Liver (tissue), 10 donors: ENCODE measurements at places on chromosomes 1 and 21.

- DNase-seq, result no peak
These were observed 35.5 kb upstream of the IL20 start for GRCh38 chr1:206829875-206830274.

DNA sequence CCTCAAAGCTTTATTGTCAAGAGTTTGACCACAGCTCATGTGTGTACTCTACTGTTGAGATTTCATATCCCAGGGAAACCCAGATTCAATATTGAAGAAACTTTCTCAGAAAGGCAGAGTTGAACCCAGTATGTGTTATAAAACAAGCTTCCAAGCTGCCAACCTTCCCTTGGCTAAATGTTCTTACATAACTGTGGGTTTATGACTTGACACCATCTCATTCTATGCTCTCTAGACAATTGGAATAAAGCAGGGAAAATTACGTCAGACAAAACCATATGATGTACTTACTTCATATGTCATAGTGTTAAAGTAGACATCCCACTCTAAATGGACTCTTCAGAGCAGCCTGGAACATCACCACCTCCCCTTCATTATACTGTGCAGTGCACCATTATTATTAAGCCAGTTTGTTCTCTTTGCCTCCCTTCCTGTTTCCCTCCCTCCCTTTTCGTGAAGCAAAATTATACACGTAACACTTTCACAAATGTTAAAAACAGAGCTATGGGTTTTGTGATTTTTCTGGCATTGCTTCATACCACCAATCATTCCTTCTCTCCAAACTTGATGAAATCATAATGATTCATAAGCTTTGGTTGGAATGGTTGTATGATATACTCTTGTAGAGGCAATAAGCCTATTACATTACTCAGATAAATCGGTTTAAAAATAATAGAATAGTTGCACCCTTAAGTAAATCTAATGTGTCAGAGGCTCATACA is 507.2 kb downstream of the LTN1 start:
- no peak for DNase-seq

- no peak for DNase-seq
These were observed 72.4 kb upstream of the KCND3 start for GRCh38 chr1:112061901-112062320.

GRCh38 chr1:180611016-180611930 is 20.5 kb upstream of the XPR1 start:
- DNase-seq, result no peak
